ENCODE measurements at places on chromosomes 7 and 10.

DNA sequence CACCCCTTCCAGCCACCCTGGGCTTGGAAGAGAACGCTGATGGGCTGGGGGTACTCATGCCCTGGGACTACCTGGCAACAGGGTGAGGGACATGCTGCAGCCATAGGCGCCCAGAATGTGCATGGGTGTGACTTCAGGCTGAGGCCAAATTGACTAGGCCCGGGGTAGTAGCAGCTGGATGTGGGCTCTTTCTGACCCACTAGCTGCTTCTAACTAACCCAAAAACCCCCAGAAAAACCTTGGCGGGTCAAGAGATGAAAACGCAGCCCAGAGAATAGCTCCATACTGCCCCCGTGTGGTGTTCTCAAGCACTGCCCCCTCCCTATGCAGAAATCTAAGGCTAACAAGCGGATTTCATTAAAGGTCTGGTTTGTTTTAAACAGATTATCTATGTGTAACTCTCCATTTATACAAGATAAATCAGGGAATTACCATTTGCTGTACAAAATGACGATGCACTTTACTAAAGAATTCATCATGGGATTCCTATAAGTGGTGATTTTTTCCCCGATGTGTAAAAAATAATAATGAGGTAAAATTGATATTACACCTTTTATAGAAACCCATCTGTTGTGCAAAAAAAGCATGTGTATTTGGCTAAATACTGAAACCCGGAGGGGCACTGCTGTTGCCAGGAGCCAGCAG lies 4.2 kb downstream of the SMARCD3 start:
- no peak for DNase-seq

GRCh38 chr10:128049226-128050120 lies 76.8 kb downstream of the MKI67 start:
- DNase-seq: no peak

- DNase-seq: no peak
Observed at GRCh38 chr7:3009086-3009485, 34.6 kb downstream of the CARD11 start.

GRCh38 chr10:92384741-92385140 lies 93.8 kb downstream of the MARCHF5 start:
- no peak for DNase-seq

DNA sequence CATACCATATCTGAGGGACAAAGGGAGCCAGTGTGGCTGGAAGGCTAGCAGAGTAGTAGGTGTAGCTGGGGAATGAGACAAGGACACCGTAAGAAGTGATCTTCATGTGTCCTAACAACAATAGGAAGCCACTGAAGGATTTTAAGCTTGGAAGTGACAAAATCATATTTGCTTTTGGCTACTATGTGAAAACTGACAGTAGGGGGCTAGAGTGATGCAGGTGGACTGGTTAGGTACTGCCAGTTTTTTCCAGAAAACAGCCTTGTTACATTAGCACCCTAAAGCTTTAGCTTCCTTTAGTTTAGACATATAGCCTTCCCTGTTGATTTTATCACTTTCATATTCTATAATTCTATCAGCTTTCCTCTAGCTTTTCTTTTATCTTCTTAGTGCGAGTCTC lies 637.1 kb downstream of the ANKRD7 start:
- DNase-seq: no peak

GRCh38 chr10:53140506-53140905 lies 367.9 kb upstream of the MBL2 start:
- DNase-seq: no peak

- no peak for DNase-seq
Observed at GRCh38 chr7:86745013-86745745, 101.5 kb downstream of the GRM3 start.

- DNase-seq: no peak
Observed at GRCh38 chr10:61921143-61921542, 19.6 kb downstream of the ARID5B start.

DNA sequence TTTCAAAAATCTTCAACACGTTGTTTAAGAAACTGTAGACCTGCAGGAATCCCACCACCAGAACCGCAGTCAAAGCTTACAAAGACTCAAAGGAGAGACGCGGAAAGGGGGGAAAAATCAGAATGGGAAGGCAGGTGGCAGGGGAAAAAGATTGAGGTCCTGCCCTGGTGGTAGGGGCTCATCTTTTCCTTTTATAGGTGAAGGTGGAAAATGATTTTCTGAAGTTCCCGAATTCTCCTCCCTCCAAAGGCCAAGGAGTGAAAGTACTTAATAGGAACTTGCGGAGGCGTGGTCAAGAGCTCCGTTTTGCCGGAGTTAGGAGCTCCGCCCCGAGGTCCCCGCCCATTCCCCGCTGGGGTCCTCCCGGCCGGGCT lies 724 bp downstream of the BBIP1 start:
- peak; percentile 80 for DNase-seq

DNA sequence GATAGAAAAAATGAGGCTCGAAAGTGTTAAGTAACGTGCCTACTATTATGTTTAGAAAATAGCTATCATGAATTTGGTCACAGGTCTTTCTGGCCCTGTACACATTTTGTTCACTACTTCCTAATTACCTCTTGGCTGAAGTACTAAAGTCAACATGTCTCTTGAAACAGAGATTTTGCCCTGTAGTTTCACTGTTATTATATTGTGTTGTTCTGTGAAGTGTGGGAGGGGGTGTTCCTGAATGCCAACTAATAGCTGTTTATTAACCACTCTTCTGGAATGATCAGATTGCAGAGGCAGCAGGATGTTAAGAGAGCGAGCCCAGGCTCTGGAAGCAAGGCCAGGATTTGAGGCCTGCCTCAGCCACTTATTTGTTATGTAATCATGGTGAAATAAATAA lies 72.1 kb downstream of the RNF133 start:
- DNase-seq: no peak

DNA sequence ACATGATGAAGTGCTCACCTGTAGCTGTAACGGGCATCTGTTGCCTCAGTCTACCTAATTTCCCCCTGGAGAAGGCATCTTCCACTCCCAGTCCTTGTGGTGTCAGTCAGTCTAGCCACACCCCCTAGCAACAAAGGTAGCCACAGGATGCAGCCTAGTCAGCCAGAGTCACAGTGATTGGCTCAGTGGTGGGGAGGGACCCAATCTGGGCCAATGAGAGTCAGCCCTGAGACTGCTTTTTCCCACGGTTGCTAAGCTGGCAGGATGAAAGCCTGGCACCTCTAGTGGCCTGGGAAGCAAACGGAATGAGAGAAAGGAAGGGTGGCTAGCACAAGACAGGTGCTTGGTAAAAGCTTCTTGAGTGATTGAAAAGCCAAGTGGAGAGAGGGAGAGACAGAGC lies 118.6 kb downstream of the SH3PXD2A start:
- no peak for DNase-seq

GRCh38 chr10:62170732-62171131 lies 97.9 kb downstream of the RTKN2 start:
- DNase-seq: no peak

GRCh38 chr7:17466216-17466615 lies 167.8 kb downstream of the AHR start:
- DNase-seq: no peak

DNA sequence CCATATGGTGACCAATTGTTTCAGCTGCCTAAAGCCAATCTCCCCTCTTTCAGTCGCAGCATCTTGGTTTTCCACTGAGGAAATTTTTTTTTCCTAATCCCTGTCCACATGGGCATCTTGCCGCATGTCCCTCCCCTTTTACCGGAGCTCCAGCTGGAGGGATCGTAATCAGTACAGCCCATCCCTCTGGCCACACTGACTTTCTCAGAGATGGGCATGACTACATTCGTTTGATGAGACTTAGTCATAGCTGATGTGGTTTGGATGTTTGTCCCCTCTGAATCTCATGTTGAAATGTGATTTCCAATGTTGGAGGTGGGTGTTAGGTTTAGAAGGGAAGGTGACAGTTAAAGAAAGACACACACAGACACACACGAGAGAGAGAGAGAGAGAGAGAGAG lies 186.8 kb upstream of the CXCL12 start:
- DNase-seq: no peak

DNA sequence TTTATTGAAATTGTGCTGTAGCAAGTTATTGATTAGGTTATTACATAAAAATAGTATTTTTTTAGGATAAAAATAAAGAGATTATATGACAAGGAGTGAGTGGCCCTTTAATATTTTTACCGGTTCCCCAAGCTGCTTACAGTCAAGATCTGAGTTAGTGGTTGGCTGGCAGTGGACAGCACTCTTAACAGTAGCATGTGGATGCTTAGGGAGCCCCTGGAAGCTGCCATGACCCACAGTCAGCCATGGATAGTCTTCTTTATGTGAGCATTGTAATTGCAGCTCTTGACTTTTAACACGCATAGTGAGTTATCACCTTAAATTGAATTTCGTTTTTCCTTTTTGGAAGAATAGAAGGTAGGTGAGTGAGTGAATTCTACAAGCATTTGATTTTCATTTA lies 22.1 kb downstream of the RAB18 start:
- DNase-seq: no peak

DNA sequence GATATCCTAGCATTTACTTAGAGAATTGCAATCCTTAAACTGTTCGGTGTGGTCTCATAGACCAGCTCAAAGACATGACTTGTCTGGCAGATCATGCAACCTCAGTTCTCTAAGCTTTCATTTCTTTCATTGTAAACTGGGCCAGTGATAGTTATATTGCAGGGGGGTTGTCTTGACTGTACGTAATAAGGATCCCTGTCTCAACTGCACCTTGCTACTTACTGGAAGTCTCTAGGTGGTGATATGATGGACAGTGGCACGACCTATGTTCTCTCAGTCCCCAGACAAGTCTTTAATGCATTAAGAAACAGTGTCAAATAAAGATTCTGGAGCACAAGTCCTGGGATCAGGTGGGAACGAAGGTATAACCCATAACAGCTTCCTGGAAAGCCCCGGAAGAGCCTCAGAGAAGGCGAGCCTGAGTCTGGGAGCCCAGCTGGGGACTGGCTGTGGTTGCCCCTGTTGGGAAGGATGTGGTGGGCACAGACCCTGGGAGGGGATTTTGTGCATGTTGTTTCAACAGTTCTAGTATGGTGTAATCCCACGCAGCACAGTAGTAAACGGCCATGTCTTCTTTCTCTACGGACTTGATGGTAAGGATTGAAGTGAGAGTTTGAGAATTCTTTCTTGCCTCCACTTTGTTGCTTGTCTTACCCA lies 26.0 kb upstream of the TARP start:
- no peak for DNase-seq

GRCh38 chr10:5534051-5534821 lies 9.5 kb downstream of the CALML3 start:
- no peak for DNase-seq

- DNase-seq: no peak
Observed at GRCh38 chr10:792792-793100, 103.3 kb upstream of the DIP2C start.

DNA sequence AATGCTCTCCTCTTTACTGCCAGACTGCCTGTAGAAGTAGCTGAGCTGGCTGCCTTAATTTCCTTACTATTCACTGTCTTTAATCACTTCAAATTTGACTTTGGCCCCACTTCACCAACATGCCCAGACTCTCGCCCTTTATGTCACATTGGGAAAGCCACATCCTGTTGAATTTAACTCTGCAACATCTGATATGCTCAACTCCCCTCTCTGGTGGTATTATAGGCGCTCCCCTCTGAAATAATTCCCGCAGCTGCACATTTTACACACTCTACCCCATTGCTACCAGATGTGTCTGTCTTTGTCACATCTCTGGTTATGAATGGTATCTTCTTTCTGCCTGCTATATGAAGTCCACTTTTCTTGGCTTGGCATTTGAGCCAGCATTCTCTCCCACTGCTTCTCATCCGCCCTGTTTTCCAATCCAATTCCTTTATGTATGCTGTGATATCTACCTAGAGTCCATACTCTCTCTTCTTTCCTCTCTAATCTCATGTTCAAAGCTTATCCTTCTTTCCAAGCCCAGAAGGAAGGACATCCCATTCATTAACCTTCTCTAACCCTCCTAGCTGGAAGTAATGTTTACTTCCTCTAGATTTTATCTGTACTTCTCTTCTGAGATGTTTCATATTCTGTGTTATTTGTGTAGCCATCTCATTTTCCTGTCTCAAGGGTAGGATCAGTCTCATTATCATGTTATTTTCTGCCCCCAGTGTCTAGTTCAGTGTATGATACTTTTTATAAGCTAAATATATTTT lies 134.5 kb downstream of the ST7 start:
- no peak for DNase-seq

DNA sequence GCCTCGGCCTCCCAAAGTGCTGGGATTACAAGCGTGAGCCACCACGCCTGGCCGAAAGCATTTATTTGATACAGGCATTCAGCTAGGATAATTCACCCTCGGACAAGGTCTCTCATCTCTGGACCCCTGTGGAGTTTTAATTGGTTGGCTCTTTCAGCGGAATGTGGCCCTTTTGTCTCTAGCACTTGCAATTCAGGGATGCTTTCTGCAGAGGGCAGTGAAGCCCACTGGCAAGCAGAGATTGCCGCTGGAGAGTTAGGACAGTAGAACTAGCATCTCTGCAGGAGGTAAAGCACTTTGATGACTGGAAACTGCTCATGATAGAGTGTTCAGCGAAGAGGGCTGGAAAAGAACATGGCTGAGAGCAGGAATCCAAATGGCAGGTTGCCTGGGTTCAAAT lies 62.0 kb downstream of the SUFU start:
- no peak for DNase-seq
